T follicular helper cell (primary cell): ENCODE measurements at places on chromosomes 3 and 15.

DNA sequence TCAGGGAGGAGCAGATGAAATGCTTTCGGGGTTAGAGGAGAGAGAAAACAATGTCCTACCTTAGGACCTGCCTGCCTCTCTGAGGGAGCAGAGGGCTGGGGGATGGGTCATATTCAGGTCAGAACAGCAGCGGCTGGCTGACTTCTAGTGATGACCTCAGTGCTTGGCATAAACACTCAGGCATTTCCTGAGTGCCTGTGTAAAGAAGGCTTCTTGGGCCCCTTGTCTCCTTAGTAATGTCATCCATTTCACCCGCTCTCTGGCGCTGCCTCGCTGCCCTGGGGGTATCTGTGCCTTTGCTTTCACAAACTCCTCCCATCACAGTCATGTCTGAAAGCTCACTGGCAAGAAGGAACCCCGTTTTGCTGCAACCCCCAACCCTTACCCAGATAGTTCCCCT, 82.9 kb upstream of the GSK3B start:
- no peak for DNase-seq

DNA sequence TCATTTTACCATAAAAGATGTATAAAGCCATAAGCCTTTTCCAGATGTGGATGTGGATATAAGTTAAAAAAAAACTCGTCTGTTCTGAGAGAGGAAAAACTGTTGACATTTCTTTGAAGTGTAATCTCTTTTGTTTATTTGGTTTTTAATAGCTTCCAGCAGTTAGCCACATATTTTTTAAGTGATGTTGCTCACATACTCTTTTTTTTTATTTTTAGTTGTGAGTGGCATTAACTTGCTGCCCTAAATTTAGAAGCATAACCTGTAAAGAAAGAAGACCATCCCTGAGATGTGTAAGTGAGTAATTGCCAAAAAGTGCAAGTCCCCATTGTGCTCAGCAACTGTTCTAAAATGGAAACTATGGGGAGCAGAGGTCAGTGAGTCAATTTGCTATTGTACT, 415.9 kb upstream of the MDFIC2 start:
- no peak for DNase-seq

DNA sequence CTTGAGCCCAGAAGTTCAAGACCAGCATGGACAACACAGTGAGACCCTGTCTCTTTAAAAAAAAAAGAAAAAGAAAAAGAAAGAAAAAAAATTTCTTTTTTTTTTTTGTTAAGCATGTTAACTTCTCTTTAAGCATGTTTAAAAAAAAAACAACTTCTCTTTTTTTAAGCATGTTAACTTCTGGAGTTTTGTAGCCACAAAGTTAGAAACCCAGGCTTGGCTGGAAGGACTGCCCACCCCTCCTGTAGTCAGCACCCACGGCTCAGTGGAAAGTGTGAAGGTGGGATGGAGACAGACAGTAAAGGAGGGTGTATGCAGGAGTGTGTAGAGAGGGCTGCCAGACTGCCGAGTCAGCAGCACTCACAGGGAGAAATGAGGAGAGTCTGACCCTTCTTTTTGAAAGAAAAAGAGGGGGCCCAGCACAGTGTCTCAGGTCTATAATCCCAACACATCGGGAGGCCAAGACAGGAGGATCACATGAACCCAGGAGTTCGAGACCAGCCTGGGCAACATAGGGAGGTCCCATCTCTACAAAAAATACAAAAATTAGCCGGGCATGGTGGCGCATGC, 33.2 kb downstream of the GOLGA8S start:
- DNase-seq, result no peak

DNA sequence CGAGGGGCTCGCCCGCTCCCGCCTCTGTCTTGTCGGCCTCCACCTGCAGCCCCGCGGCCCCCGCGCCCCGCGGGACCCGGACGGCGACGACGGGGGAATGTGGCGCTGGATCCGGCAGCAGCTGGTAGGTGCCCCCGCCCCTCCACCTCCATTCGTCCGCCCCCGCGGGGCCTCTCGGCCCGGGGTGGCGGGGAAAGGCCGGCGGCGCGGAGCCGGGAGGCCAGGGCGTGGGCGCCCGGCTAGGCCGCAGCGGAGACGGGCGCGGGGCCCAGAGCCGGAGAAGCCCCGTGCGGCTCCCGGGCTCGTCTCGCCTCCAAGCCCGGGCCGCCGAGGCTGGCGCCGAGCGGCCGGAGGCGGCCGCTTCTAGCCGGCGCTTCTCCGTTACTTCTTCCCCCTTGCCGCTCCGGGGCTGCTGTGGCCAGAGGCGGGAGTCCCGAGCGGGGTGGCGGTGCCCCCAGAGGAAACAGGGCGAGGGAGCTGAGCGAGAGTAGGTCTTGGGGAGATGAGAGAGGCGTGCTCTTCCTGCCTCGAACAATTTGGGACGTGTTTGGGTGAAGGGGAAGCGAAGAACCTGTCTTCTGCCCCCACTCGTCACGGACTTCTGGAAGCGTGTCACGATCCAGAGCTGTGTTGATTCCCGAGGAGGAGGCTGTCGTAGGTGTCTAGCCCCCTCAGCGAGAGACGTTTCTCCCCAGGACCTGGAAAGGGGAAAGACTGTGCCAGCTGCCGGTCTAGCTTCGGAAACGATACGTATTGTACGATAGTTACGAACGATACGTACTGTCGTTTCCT, 555 bp downstream of the ATP11B start:
- peak; percentile 21 for DNase-seq

DNA sequence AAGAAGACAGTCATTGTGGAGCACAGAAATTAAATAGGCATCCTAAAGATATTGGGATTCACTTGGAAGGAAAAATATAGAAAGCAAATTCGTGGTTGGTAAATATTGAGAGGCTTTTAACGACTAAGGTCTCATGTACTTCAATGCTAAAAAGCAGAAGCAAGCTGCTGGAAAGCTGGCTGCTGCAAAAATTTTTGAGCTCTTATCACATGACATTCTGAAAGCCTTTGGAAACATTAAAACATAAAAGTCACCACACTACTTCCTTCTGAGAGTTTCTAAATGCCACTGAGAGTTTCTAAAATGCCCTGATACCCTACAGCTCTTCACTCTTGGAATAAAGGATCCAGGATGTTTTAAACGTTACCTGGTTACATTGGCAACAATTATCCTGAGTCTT, 39.0 kb upstream of the CBLB start:
- no peak for DNase-seq
